Esophagus squamous epithelium (tissue), 5 donors: ENCODE measurements at places on chromosomes 3 and 15.

DNA sequence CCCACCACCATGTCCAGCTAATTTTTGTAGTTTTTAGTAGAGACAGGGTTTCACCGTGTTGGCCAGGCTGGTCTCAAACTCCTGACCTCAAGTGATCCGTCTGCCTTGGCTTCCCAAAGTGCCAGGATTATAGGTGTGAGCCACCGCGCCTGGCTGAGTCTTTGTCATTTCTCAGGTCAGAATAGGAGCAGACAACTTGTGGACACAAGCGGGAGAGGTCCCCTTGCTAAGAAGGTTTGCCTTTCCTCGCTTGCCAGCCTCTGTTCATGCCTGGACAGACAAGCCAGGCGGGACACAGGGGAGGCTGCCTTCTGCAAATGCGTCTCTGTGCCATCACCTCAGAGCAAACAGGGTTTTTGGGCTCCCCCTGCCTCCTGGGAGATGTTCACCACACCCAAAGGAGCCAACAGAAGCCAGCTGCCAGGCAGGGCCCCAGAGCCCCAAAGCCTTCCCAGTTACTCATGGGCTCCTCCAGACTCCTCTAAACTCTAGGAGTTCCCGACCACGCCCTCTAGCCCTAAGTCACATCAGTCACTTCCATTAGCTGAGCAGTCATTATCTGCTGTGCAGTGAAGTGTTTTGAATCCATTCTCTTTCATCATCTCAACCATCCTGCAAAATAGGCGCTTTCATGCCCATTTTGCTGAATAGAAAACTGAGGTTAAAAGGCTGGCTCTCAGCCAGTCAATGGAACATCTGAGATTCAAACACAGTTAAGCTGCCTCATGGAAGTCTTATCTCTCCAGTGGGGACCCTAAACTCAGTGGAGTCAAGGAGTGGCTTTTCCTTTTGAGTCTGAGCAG lies 245.0 kb downstream of the UACA start:
- DNase-seq = no peak

GRCh38 chr3:115806501-115806900 lies 183.2 kb downstream of the GAP43 start:
- DNase-seq = no peak

DNA sequence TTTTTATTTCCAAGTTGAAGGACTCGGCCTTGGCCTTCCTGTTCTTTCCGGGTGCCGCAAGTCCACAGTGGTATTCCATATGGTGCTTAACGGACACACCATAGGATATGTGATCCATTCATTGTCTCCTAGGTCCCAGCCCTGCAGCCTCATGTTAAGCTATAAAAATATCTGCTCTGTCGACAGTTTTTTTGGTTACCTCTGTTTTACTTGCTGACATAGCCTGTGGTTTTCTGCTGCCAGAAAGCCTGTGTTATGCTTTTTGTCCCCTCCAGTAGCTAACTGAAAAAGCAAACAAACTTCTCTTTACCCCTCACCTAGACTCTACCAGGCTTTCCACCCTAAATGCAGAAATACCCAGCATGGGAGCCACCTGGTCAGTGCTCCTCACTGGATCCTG lies 5.3 kb downstream of the INAFM2 start:
- no peak for DNase-seq

DNA sequence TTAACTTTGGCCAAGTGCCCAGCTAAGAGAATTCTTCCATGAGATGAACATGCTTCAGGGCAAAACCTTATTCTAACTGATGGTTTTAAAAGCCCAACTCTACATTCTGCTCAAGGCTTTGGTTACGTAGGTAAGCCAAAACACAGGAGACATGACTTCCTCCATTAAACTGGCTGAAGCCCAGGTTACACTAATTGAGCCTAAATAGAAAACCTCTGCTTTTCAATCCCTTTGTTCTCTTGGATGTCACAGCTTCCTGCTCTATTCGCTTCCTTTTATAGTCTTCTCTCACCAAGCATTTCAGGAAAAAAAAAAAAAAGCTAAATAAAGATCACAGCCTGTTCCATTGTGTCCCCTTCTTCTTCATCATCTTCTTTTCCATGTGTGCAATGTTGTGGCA lies 420.4 kb downstream of the TIGIT start:
- no peak for DNase-seq

GRCh38 chr3:11717301-11717700 lies 73.6 kb upstream of the VGLL4 start:
- no peak for DNase-seq

DNA sequence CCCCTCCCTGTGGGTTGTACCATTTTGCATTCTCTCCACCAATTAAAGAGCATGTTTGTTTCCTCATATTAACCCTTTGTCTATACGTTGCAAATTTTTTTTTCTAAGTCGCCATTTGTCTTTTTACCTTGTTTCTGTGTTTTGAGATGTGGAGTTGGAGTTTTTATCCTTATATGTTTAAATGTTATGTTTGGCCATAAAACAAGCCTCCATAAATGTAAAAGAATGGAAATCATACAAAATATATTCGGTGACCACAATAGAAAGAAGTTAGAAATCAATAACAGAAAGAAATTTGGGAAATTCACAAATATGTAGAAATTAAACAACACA lies 29.2 kb downstream of the LRRK1 start:
- no peak for DNase-seq

DNA sequence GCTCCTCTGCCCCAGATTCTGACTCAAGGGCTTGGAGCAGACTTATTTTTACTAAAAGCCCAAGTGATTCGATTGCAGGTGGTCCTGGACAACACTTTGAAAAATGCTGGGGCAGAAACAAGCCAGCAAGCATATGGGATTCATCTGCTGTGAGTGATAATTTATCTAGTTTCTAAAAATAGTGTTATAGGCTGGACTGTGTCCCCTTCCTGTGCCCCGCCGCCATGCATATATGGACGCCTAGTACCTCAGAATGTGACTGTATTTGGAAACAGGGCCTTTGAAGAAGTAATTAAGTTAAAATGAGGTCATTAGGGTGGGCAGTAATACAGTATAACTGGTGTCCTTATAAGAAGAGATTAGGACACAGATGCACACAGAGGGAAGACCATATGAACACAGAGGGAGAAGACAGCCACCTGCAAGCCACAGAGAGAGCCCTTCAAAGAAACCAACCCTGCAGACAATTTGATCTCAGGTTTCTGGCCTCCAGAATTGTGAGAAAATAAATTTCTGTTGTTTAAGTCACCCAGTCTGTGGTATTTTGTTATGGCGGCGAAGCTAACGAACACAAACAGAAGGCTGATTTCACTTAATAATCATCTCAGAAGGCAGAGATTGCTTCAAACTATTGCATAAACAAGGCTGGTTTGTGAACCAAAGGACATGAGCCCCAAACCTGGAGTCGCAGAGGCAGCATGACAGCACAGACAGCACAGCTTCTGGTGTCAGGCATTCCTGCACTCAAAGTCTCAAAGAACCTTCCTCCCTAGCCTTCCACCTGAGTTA lies 59.1 kb downstream of the CCNL1 start:
- no peak for DNase-seq
